Panc1 (cell line): ENCODE measurements at places on chromosomes 3 and 15. TPM values are rescaled to one million over a fixed set of nuclear protein-coding genes. Genes with fewer than 3 reads are reported as not detected.

- no peak for DNase-seq
Measured at GRCh38 chr3:42489116-42489936, 13.1 kb upstream of the VIPR1 start.

The ACTC1 gene
- total RNA-seq = not detected

GRCh38 chr3:126654571-126655383 lies at the start of gene TXNRD3:
TXNRD3 (minus strand) TSS chr3:126655124.
- DNase-seq = no peak

The ATP8B4 gene
- not detected for total RNA-seq

The GOLGA6L10 gene
- 3.5 TPM for total RNA-seq

DNA sequence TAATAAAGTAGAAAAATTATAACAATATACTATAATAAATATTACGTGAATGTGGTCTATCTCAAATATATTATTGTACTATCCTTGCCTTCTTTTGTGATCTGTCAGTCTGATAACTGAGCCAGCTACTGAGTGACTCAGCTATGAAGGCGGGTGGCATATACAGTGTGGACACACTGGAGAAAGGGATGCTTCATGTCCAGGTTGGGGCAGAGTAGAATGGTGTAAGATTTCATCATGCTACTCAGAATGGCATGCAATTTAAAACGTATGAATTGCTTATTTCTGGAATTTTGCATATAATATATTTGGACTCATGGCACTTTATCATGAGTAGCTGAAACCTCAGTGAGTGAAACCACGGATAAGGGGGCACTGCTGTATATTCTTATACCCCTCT lies 172.9 kb upstream of the TBC1D5 start:
- DNase-seq = no peak
